ENCODE measurements at places on chromosomes 2 and 18.

DNA sequence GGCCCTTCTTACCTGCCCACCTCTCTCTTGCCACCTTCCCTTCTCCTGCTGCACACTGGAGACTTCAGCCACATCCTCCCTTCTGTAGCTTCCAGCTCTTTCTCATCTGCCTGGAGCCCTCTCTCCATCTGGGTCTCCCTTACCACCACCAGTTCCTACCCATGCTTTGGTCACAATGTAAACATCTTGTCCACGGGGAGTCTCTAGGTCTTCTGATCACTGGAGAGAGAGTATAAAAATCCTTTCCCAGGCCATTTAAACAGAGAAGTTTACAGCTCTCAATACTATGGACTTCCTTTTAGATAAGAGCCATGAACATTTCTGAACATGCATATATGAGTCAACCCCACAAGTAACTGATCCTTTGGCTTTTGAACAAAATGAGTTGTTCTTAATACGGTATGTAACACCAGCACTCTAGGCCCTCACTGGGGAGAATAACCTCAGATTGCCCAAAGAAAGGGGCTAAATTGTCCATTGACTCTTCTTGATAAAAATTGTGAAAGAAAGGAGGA is 5.8 kb downstream of the ARHGAP25 start:
- DNase-seq, result no peak

DNA sequence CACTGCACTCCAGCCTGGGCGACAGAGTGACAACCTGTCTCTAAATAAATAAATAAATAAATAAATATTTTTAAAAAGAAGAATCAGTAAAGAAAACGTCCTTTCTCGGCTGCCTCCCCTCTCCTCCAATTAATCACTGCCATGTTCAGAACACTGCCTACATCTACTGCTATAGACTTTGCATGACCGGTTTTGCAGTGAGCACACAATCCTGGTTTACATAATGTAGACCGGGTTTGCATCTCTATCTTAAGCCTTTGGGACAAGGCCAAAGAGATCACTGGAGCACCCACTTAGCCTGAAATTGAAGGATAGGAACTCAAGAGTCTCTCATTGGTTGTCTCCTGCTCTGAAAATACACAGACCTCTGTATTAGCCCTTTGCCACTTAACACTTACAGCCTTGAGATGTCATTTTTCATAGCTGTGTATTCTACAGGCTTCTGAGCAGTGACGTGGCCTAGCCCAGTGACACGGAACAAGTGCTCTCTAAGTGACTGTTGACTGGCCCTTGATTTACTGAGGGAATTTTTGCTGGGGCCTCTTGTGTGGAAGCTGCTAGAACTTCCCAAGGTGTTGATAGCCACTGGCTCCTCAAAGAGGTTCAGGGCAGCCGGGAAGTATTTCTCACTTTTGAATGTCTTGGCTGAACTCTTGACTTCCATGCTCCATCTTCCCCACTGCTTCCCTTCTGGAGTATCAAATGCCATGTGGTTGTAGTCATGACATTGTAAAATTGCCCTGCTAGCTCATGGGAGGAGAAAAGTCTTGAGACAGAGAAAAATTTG is 45.3 kb upstream of the CCBE1 start:
- DNase-seq, result no peak

GRCh38 chr18:668260-668659 is 10.8 kb downstream of the TYMS start:
- DNase-seq, result no peak

DNA sequence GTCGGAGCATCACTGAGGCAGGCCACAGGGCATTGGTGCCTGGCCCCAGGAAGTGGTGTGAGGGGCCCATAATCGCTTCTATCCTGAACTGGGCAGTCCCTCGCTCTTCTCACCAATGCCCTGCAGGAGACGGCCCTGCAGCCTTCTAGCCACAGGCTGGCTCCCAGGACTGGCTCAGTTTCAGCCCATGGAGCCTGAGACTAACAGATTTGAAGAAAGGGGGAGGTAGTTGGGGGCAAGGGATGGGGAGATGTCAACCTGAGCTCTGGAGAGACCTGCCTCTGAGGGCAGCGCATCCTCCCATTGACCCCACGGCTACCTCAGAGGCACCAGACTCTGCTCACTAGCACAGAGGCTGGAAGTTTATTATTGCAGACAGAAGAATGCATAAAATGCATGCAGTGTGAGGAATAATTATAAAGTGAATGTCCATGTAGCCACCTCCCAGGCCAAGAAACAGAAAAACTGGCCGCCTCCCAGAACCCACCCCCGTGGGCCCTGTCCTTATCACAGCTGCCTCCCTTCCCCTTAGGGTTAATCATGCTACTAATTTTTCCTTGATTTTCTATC is 1.4 kb downstream of the TOGARAM2 start:
- DNase-seq, result no peak

- DNase-seq, result no peak
Measured at GRCh38 chr2:186535861-186536260, 49.8 kb downstream of the ZC3H15 start.

- DNase-seq, result no peak
Measured at GRCh38 chr2:207469451-207469850, 60.3 kb upstream of the CREB1 start.

- no peak for DNase-seq
Measured at GRCh38 chr2:127768775-127769479, 42.0 kb downstream of the WDR33 start.

DNA sequence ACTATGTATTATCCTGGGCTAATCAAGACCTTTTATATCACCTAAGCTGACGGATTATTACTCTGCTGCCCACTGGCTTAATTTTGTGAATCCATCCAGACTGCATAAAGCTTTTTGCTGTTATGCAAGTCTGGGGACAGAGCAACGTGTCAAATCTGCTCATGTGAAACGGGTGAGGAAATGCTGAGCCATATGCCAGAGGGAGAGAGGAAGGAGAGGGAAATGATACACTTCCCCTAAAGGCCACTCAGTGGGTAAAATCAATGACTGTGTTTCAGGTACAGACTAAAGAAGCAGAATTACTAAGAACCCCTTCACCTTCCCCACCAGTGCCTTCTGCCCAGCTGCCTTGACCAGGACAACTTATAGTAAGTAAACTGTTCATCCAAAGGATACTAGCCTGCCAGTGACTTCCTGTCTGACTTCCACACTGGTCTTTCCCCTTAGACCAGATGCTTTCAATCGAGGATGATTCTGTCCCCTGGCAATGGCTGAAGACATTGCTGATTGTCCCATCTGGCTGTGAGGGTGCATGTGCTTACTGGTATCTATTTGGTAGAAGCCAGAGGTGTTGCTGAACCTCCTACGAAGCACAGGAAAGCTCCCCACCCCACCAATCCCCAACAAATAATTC is 43.0 kb downstream of the STAT1 start:
- no peak for DNase-seq

DNA sequence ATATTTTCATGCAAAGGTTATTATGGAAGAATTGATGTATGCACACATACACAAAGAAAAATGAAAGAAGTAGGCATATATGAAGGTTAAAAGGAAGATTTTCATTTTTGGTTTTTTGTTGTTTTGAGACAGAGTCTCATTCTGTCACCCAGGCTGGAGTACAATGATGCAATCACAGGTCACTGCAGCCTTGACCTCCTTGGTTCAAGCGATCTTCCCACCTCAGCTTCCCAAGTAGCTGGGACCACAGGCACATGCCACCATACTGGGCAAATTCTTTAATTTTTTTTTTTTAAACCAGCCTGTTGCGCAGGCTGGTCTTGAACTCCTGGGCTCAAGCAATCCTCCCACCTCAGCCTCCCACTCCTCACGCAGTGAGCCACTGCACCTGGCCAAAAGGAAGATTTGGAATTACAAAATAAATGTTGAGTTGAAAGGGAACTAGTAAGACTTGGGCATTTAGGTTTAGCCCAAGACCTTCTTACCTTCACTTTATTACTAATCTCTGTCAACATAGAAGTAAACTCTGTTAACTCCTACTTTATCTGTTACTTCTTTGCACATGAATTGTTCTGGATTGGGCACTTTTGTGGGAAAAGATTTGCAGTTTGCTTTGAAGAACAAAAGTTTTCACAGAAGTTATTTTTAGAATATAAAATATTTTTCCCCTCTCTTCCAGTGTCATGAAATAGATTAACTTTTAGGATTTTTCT is 31.7 kb upstream of the NBEAL1 start:
- DNase-seq, result no peak

Measured in CD4-positive, alpha-beta T cell treated with Interferon alpha-2 for 1 hour (primary cell).